Neural progenitor cell (in vitro differentiated cells): ENCODE measurements at places on chromosomes 7 and 10.

DNA sequence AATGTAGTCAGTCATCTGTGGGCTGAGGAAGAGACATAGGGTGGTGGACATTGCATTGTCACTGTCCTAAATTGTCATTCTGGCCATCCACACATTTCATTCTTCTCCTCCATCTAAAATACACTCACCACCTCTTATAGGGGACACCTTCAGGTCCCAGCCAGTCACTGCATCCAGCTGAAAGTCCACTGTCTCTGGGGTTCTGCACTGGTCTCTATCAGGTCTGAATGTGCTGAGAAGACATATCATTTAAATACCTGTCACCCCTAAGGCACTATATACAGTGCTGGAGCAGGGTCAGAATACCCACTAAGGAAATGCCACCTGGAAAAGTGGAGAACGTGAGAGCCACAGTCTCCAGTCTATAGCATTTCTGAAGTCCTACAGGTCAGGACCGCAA lies 29.6 kb downstream of the SH2D4B start:
- DNase-seq, result no peak

DNA sequence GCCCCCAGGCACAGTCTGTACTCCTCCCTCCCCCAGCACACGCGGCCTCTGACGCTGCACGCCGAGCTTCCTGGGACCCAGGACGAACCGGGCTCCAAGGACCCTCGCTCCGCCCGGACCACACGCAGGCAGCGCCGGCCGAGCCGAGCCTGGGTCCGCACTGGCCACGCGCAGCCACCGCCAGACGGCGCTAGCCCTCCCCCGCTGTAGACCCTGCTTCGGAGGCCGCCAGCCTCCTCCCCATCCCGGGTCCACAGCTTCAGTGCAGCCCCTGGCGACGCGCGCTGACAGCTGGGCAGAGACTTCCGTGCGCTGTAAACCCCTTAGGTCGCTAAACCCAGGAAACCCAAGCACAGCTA lies 936 bp upstream of the TCERG1L start:
- DNase-seq, result peak; percentile 94

DNA sequence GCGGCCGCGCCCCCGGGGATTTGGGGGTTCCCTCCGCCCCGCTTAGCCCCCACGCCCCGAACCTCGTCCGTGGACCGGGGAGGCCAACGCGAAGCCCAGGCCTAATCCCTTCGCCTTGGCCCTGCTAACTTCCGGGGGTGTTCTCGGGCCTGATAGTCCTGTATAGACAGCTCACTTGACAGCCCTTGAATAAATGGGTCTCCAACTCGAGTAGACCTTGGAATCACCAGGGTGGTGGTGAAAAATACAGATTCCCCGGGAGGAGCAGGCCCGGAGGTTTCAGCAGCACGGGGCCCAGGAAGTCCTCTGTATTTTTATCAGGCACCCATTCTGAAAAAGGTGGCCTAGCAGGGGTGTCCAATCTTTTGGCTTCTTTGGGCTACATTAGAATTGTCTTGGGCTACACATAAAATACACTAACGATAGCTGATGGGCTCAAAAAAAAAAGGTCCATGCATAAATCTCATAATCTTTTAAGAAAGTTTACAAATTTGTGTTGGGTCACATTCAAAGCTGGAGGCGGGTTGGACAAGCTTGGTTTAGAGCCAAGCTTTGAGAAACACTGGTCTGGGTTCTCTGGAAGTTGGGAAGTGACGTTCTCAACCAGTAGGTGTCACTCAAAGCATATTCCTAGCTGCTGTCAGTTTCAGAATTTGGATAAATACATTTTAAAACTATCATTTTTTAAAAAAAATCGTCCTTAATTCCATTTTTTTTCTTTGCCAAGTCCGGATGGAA lies 221.7 kb downstream of the PHTF2 start:
- DNase-seq, result peak; percentile 76

DNA sequence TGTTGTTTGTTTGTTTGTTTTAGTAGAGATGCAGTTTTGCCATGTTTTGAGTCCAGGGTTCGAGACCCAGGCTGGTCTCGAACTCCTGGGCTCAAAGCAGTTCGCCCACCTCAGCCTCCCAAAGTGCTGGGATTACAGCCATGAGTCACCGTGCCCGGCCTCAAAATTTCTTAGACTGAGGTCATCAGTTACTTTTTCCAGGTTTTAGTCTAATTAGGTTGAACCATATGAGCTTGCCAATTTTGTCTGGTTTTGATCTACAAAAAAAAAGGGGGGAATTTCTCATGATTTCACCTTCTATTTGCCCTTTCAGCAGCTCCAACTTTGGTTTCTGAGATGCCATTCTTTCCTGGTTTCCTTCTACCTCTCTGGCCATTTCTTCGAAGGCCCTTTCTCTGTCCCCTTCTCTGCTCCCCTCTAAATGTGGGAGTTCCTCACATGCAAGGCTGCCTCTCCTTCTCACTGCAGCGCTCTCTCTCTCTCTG lies 5.5 kb downstream of the CUEDC2 start:
- DNase-seq, result no peak

DNA sequence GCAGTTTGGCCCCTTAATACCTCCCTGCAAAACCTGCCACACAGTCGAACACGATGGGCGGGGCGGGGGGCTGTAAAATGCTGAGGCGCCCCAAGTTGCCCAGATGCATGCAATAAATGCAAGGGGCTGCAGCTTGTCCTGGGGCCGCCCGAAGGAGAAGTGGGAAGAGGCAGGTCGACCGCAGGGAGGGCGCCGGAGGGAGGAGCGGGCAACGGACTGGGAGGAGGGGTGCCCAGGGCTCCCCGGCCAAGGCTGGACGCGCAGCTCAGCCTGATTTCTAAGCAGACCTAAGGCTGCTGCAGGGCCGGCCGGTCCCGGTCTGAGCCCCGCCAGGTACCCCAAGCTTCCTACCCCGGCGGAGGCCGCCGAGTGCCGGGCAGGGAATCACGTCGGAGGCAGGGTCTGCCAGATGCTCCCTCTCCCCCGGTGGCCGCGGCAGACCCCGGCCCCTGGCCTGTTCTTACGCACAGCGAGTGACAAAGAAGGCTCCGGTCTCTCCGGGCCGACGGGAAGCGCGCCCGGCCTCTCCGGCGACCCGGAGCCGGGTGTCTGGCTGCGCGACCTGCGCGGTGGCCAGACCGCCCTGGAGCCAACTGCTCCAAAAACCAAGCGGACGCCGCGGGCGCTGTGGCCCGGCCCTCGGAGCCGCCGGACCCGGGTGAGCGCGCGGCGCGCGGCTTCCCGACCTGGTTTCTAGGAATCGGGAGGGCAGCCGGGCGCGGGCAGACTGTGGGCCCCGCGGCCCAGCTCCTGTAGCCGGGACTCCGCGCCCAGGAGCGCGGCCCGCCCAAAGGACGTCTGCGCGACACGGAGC lies 744 bp upstream of the EBF3 start:
- DNase-seq, result peak; percentile 70

- DNase-seq, result no peak
Measured at GRCh38 chr10:112766636-112767035, 183.4 kb upstream of the TCF7L2 start.

DNA sequence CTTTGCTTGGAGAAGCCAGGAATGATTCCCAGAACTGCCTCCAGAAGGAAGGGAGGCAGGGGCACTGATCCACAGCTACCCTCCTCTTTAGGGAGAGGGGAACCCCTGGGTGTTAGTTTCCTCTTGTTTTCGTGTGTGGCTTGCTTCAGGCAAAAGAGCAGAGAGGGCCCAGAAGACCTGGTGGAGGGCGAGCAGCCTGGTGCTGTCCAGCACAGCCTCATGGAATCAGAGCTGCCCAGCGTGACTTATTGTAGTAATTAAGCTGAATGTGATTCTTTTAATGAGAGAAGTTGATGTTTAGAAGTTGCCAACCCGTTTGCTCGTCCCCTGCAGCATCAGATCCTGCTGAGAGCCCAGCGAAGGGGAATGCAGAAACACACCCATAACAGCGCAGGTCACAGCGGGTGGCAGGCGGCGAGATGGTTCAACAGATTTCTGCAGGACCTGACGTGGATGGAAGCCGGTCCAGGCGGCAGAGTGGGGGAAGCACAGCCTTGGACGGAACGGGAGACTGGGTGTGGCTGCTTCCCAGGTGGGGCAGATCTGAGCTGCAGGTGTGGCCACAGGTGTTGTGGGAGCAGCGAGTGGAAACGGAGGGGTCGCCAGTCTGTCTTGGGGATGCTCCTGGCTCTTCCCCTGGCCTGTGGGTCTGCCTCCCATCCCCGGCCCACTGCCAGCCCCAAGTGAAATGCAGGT lies 53.7 kb upstream of the SHH start:
- DNase-seq, result no peak

DNA sequence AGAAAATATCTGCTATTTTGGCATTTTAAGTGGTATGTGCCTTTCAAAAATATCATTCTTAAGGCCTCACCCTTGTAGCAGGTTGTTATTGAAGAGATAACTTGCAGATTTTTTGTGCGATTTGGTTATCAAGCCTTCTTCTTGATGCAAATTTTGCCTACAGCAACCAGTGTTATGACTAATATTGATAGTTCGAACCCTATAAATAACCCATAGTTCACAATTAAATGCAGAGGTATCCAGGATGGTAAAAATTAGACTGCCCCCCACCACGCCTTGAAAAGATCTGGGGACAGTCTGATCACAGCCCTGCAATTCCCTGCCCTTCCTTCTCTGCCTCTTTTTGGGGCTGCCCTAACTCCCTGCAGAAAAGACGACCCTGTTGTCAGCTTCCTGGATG lies 28.4 kb upstream of the RAPGEF5 start:
- DNase-seq, result no peak

GRCh38 chr7:27185013-27185853 lies at the start of gene HOXA11:
TSS of gene HOXA11 (minus strand) at chr7:27185232. CDS start at chr7:27185144, 88 bp downstream.
- no peak for DNase-seq

DNA sequence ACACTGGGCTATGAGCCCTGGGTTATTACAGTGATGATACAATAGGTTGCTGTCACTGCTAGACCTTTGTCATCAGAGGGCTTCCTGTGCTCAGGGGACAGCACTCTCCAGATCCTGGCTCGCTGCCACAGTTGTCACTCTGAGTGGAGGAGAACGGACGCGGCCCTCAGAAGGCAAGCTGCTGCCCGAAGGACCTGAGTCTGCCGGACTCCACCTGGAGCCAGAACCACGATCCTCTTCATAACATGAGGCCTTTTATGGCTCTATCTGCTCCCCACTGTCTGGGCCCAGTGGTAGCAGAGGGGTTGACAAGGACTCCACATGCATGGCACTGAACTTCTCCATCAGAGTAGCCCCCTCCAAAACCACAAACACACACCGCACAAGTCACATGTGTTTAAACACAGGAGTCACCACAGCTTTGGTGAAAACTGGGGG lies 94.7 kb upstream of the EFCAB10 start:
- DNase-seq, result no peak

GRCh38 chr7:55387062-55387965 lies 22.2 kb downstream of the LANCL2 start:
- peak; percentile 47 for DNase-seq

GRCh38 chr7:9921326-9921725 lies 1052.3 kb upstream of the PHF14 start:
- DNase-seq, result no peak
